Small intestine (tissue), 16 donors: ENCODE measurements at places on chromosomes 5 and 9.

- DNase-seq, result no peak
Observed at GRCh38 chr5:135877570-135878155, 18.0 kb downstream of the IL9 start.

- DNase-seq, result no peak
Observed at GRCh38 chr5:169584998-169585451, 1.5 kb downstream of the SPDL1 start.

- no peak for DNase-seq
Observed at GRCh38 chr5:55986931-55987330, 7.8 kb downstream of the IL6ST start.

DNA sequence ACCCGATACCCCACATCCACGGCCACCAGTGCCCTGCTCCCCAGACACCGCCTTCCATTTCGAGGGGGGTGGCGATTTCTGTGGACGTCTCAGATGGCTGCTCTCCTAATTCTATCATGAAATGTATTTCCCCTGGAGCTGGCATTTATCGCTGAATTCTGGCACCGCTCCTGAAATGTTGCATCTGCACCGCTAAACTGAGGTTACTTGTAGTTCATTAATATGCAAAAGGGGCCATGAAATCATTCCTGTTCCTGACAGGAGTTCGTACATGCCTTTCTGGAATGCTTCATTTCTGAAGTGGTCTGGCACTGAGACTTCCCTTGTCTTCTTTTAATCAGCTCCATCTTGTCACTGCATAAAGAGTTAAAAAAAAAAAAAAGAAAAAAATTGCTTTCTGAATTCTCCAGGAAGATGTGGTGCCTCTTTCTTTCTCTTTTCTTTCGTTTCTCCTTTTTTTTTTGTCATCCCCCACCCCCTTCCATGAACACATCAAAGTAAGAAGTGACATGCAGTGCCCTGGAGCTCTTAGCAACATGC is 97.7 kb upstream of the SMARCA2 start:
- DNase-seq, result no peak

GRCh38 chr9:38022995-38023394 is 46.0 kb downstream of the SHB start:
- peak; percentile 32 for DNase-seq

DNA sequence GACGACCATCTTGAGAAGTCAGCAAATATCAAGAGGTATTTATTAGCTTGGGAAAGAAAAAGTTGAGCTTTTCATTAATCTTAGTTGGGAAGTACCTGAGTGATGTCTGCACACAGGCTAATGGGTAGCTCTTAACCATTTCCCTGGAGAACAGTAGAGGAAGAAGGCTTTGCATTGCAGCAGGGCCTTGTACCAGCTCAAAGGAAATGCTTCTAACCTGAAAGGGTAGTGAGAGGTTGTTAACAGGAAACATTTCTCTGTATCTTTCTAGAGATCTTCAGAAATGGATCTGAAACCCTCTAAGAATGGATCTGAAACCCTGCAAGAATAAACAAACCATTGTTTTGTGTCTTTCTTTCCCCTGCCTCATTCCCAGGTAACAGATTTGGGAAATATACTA is 393.3 kb downstream of the PLK2 start:
- DNase-seq, result no peak

- no peak for DNase-seq
Observed at GRCh38 chr9:136244122-136244968, 1.3 kb downstream of the QSOX2 start.
